ENCODE measurements at places on chromosomes 2 and 18.

- DNase-seq = no peak
These were observed 12.6 kb downstream of the CNDP1 start for GRCh38 chr18:74546751-74547530.

GRCh38 chr2:152544638-152545037 lies 172.6 kb downstream of the PRPF40A start:
- no peak for DNase-seq

GRCh38 chr2:230717600-230717999 lies 5.0 kb downstream of the CAB39 start:
- DNase-seq = no peak

GRCh38 chr2:55052129-55053061 lies 2.1 kb upstream of the RTN4 start:
- no peak for DNase-seq

GRCh38 chr18:23540867-23541266 lies 37.6 kb downstream of the RMC1 start:
- no peak for DNase-seq

- DNase-seq = no peak
These were observed 23.5 kb downstream of the B3GNT7 start for GRCh38 chr2:231418820-231419640.

- no peak for DNase-seq
These were observed 215.4 kb downstream of the CMPK2 start for GRCh38 chr2:6650311-6650710.

GRCh38 chr2:202566286-202566685 lies 68.5 kb upstream of the FAM117B start:
- no peak for DNase-seq

DNA sequence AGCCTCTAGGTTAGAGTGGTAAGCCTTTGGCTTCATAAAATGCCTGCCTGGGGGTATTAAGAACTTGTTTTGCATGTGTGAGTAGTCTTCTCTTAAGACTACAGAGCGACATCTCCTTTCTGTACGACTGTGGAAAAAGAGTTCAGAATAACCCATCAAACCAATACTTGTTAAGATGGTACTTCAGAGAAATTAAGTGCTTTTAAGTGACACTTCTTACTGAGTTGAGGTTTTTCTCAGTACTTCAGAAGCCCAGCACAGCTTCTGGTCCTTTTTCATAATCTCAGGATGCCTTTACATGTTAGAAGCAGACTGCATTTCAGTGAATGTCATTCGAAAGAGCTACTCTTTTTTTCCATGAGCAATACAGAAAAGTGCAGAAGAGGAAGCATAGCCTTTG lies 10.8 kb downstream of the XRCC5 start:
- DNase-seq = no peak

- no peak for DNase-seq
These were observed 69.9 kb downstream of the CHRNA1 start for GRCh38 chr2:174694196-174694878.

GRCh38 chr18:28514699-28515098 lies 337.8 kb upstream of the CDH2 start:
- no peak for DNase-seq

All from NCI-H1436 treated with DMSO at 0.1 percent for 48 hours (cell line).